LNCaP clone FGC (cell line): ENCODE measurements at places on chromosomes 3 and 15.

DNA sequence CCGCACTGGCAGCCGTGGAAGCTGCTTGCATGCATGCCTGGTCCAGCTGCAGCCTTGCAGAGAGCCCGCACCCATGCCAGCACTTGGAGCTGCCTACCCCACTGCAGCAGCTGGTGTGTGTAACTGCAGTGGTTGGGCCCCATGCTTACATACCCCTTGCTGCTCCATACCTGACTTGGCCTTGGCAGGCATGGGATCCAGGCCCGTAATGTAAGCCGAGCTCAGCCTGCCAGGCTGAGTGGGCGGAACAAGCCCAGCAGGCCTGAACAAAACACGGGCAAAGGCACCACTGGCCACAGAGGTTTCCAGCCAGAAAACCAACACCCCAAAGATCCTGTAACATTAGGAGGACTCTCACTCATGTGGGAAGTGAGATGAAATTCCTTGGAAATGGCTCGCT, 48.3 kb downstream of the SLC6A20 start:
- no peak for DNase-seq

DNA sequence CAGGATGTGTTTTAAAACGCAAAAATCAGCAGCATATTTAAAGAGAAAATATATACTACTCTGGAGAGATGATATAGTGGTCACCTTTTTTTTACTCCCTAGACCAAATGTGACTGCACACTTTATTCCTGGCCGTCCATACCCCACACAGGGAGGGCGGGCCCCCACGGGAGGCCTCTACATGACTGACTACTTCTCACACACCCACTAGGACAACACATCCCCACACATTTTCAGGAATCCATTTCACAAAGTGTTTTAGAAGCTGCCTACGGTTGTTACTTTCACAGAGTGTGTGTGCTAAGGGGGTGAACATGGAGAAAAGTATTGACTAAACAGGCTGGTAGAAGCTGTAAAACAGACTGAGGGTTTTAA, 67.9 kb downstream of the CHSY1 start:
- DNase-seq, result no peak

DNA sequence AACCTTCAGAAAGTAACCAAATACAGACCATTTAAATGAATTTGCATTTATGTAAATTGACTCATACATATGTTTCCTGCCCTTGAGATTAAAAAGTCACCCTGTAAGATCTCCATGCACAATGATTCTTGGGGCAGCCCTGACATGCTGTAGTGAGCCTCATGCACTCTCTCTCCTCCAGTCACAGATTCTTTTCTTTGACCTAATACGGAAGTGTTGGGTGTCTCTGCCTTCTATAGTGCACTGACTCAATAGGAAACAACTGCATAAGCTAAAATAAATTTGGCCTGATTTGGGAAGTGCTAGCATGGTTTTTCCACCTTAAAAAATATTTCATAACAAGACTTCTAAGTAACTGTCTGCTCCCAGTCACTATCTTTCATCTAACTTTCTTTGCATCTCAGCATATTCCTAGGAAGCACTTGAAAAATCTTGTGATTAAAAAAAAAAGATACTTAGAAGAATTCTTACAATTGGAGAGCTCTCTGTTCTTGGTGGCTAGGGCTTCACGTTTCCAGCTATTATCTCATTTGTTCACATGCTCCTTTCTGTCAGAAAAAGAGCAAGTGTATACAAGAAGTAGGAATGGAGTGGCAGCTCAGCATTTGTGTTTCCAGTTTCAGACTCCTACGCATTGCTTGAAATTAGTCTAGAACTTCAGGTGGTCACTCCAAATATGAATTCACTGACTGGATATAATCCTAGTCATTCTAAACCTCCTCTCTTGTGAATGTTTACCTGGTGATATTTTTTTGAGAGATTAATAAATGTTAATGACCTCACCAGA, 207.9 kb upstream of the COL8A1 start:
- no peak for DNase-seq

- DNase-seq, result no peak
Measured at GRCh38 chr15:78676424-78677110, 35.6 kb upstream of the CHRNB4 start.

DNA sequence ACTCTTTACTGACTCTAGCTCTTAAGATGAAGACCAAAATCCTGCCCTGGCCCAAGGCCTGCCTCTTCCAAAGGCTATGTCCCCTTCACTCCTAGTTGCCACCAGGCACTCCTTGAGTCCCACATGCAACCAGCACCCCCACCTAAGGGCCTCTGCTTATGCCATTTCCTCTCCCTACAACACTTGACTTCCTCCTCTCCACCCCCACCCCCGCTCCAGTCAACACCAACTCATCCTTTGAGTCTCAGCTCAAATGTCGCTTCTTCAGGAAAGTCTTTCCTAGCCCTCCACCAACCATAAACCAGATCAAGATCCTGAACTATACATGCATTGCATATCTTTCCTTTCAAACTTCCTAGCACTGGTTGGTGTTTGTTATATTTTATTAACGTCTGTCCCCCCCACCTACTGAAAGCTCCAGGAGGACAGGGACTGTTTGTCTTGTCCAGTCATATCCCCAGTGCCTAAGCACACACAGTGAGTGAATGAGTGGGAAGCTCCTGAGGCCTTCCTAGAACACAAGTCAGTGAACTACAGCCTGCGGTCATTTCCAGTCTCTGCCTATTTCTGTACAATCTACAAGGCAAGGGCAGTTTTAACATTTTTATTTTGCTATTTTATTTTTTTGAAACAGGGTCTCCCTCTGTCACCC, 7.3 kb downstream of the TBC1D2B start:
- no peak for DNase-seq

GRCh38 chr3:158167737-158168557, 58.1 kb downstream of the RSRC1 start:
- DNase-seq, result no peak

DNA sequence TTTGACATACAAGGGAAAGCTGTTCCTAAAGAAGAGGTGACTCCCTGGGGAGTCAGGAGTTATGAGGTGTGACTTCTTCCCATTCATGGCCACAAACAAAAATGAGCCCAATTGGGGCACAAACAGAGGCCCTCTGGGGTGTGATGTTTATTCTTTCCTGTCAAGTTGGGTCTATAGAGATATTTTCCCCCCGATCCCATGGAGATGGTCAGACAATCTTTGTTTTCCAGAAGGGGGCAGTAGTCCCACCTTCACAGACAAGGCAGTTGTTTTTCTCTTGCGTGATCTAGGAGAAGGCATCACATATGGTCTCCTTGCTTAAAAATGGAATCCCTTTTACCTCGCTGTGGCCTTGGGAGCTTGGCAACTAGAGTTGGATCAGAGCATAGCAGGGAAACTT, 110.3 kb downstream of the MFSD1 start:
- DNase-seq, result no peak

- no peak for DNase-seq
Measured at GRCh38 chr15:90143166-90143655, 40.9 kb upstream of the IDH2 start.

DNA sequence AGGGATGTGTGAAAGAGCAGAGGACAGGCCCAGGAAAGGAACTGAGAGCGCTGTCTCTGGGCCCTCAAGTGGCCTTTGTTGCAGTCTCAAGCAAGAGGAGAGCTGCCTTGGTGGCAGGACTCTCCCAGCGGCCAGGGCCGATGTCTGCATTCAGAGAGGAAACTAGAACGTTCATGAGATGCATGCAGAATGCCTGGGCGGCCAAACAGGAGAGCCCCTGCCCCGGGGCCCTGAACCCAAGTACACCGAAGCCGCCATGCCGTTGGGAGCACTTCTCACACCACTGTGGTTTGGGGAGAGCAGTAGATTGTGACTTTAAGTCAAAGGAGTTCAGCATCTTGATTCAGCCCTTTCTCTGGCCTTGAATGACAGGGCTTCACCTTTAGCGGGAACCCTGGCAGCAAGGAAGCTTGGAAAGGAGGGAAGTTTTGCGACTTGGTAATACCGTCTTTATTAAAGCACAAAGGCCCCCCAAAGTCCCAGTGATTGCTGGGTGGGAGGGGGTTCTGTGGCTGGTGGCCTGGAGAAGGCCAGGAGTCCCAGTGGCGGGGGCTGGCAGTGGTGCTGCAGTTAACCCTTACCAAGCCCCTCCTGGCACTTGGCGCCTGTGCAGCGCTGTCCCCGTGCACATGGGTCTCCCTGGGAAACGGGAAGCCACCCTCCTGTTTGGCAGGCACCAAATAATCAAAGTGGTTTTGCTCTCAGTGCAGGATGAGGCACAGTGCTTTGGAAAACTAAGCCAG, 36.2 kb downstream of the SLC6A11 start:
- no peak for DNase-seq

DNA sequence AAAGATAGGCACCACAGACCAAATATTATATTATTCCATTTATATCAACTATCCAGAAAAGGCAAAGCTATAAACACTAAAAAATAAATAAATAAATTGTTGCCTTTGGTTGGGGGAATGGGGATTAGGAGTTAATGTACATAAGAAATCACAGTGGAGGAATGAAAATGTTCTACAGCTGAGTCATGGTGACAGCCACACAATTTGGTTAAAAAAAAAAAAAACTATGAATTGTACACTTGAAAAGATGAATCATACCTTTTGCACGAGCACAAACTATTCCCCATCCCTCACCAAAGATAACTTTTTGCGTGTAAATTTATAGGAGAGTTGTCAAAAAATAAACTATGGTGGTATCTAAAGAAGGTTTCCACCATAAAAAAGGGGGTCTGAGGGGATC, 103.2 kb downstream of the TBC1D5 start:
- no peak for DNase-seq
